ENCODE measurements at places on chromosomes 4 and X. TPM values are rescaled to one million over a fixed set of nuclear protein-coding genes. Genes with fewer than 3 reads are reported as not detected.

- no peaks in the 10 kb centered on the region for H3K36me3 ChIP-seq
- peaks cover 15% of the 10 kb centered on the region for H3K4me1 ChIP-seq
- DNase-seq, result peak; percentile 73
- peak overlapping the region; percentile 25 for H3K27ac ChIP-seq
Observed at GRCh38 chrX:65688403-65688871, 21.0 kb downstream of the MSN start.

DNA sequence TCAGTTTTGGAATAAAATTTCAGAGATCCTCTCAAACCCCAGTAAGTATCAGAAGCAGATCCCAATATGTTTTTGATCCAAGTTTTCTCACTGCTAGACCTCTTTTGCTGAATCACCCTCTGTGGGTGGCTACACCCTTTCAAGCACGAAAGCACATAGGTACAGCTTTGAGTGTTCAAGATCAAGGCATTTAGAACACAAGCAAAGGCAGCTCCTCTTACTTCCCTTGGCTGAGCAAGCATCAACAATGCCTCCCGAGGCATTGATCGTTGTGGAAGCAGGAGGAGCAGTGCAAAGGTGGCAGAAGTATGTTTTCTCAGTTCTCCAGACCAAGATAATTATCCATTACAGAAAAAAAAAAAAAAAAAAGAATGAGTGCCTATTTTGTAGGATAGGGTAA is 72.0 kb upstream of the TSPAN7 start:
- no peaks in the 10 kb centered on the region for H3K36me3 ChIP-seq
- DNase-seq, result no peak
- H3K4me3 ChIP-seq, result no peak overlapping the region
- peaks cover 1% of the 10 kb centered on the region for H3K27me3 ChIP-seq
- no peak overlapping the region for H3K27ac ChIP-seq

The DSPP gene
- not detected for polyA plus RNA-seq

- H3K27ac ChIP-seq, result no peak overlapping the region
- DNase-seq, result no peak
- H3K4me3 ChIP-seq, result no peak overlapping the region
- H3K4me1 ChIP-seq, result no peaks in the 10 kb centered on the region
Observed at GRCh38 chr4:2368746-2369437, 49.6 kb downstream of the ZFYVE28 start.

- no peaks in the 10 kb centered on the region for H3K36me3 ChIP-seq
- DNase-seq, result no peak
- H3K27ac ChIP-seq, result no peak overlapping the region
- H3K27me3 ChIP-seq, result no peaks in the 10 kb centered on the region
- H3K4me1 ChIP-seq, result no peaks in the 10 kb centered on the region
Observed at GRCh38 chrX:75963774-75964173, 178.7 kb upstream of the MAGEE2 start.

GRCh38 chr4:15797320-15797719 is 19.2 kb downstream of the CD38 start:
- no peak overlapping the region for H3K4me3 ChIP-seq
- H3K27ac ChIP-seq, result no peak overlapping the region

The MAGED4 gene
- polyA plus RNA-seq, result 51.7 TPM

The USP17L19 gene
- polyA plus RNA-seq, result not detected

- no peak overlapping the region for H3K27ac ChIP-seq
- no peak for DNase-seq
- H3K36me3 ChIP-seq, result no peaks in the 10 kb centered on the region
- H3K4me1 ChIP-seq, result peaks cover 1% of the 10 kb centered on the region
- no peaks in the 10 kb centered on the region for H3K27me3 ChIP-seq
Observed at GRCh38 chrX:3169421-3169820, 128.2 kb downstream of the ARSF start.

The FGF13 gene
- polyA plus RNA-seq, result not detected

GRCh38 chrX:50381729-50382415 is 88.8 kb downstream of the DGKK start:
- H3K27ac ChIP-seq, result no peak overlapping the region
- no peaks in the 10 kb centered on the region for H3K4me1 ChIP-seq
- no peak for DNase-seq
- H3K36me3 ChIP-seq, result no peaks in the 10 kb centered on the region
- H3K27me3 ChIP-seq, result peaks cover 4% of the 10 kb centered on the region

- no peak overlapping the region for H3K4me3 ChIP-seq
- peaks cover 13% of the 10 kb centered on the region for H3K36me3 ChIP-seq
- H3K27ac ChIP-seq, result no peak overlapping the region
- H3K4me1 ChIP-seq, result peaks cover 11% of the 10 kb centered on the region
- no peaks in the 10 kb centered on the region for H3K27me3 ChIP-seq
Observed at GRCh38 chr4:88030565-88031310, 23.3 kb downstream of the PKD2 start.

The BEX2 gene
- 0.19 TPM for polyA plus RNA-seq

DNA sequence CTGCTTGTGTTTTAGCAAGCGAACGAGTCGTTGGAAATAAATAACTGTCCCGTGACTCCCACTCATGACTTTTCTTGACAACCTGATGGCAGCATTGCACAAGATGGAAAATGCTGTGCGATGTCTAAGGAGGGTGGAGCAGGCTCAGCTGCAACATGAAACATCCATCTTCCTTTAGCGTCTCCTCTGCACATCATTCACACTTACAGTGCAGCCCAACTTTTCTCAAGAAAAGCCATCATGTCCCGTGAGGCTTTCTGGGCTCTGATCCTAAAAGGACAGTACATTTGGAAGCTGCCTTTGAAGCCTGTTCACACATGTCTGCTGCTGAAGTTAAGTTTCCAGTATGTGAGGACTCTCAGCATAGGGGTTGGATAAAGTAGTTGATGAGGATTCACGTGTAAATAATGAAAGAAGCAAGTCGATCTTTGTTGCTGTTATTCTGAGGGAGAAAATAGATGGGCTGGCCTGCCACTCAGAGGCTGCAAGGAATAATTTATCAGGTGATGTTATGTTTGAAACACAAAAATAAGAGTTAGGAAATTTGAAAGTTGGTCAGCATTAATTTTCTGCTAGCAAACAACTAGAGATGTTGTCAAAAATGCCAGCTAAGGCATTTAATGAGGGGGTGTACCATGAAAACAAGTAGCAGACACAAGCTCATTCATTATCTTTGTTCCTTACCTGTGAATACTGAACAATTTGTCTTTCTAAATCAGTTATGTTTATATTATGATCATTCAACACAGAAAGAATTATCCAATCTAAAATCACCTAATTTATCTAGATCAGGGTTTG is 328.7 kb upstream of the ZFP42 start:
- no peak overlapping the region for H3K4me3 ChIP-seq
- peak; percentile 38 for DNase-seq
- H3K27me3 ChIP-seq, result no peaks in the 10 kb centered on the region
- H3K36me3 ChIP-seq, result no peaks in the 10 kb centered on the region

The AMTN gene
- not detected for polyA plus RNA-seq

DNA sequence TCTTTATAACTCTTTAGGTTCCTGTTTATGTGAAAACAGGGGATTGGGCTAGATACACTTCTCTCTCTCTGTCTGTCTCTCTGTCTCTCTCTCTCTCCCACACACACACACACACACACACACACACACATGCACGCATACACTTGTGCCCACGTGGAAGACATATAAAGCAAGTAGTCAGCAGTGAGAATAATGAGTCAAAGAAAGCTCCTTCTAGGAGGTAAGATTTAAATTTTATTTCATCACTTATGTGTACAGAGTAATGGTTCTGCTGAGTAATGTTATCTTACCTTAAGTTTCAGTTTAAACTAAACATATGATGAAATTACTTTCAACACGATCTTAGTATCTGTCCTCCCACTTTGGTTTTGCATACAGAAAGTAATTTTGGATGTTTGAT is 243.0 kb upstream of the TEX13A start:
- H3K36me3 ChIP-seq, result no peaks in the 10 kb centered on the region
- H3K27ac ChIP-seq, result no peak overlapping the region
- no peaks in the 10 kb centered on the region for H3K4me1 ChIP-seq
- no peak overlapping the region for H3K4me3 ChIP-seq

- H3K36me3 ChIP-seq, result no peaks in the 10 kb centered on the region
- no peak overlapping the region for H3K4me3 ChIP-seq
- H3K27me3 ChIP-seq, result peaks cover 55% of the 10 kb centered on the region
- no peak for DNase-seq
Observed at GRCh38 chr4:3679851-3680311, 86.3 kb upstream of the ADRA2C start.

DNA sequence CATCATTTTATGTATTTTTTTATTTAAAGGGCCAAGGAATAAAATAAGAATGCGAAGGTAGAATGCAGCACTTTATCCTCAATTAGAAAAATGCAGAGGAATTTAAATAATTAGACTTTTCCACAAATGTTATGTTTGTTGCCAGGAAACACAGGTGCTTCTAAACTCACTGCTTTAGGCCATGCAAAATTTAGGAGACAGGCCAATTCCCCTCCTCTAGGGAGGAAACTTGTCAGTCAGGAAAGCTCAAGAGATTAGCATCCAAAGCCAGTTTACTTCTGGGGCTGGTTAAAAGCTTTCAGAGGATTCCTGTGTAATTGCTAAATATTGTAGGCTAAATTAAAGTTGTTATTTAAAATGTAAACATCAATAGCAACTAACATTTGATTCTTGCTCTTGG is 124.5 kb downstream of the DMD start:
- H3K27ac ChIP-seq, result no peak overlapping the region
- no peak for DNase-seq
- no peaks in the 10 kb centered on the region for H3K4me1 ChIP-seq
- H3K27me3 ChIP-seq, result no peaks in the 10 kb centered on the region
- no peaks in the 10 kb centered on the region for H3K36me3 ChIP-seq

The GDI1 gene
- polyA plus RNA-seq, result 331 TPM

- H3K36me3 ChIP-seq, result no peaks in the 10 kb centered on the region
- no peak overlapping the region for H3K4me3 ChIP-seq
- no peak overlapping the region for H3K27ac ChIP-seq
- DNase-seq, result no peak
- no peaks in the 10 kb centered on the region for H3K4me1 ChIP-seq
Observed at GRCh38 chrX:132491191-132491590, 2.4 kb upstream of the MBNL3 start.
